Stimulated activated CD4-positive, alpha-beta T cell treated with anti-CD3 and anti-CD28 coated beads, Interleukin-2, amount 100 ng/mL, for 4 hours (primary cell): ENCODE measurements at places on chromosomes 2 and 18.

GRCh38 chr2:208358758-208359631 lies 47.6 kb upstream of the PTH2R start:
- no peak for DNase-seq

DNA sequence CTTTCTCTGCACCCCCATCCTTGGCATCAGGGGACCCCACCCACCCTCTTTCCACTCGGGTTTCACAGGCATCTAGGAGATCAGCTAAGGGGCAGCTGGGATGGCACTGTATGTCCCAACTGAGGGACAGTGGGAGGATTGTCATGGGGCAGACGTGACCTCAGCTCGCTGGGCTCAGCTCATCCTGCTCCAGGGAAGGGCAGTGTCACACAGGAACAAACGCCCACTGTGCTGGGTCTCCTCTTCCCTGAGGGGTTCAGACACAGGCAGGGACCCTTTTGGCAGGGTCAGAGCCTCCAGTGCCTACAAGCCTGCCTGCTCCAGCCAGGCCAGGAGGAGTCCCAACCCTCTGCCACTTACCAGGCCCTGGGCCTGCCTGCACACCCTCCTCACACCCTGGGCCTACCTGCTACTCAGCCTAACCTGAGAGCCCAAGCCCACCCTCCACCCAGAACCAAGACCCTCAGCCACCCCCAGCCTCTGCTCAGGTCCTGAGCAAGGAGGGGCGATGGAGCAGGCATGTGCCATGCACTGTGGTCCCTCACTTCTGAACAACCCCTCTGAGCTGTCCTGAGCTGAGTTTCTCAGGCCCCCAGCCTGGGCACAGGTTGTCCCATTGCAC lies 68.2 kb downstream of the HS1BP3 start:
- DNase-seq, result no peak

DNA sequence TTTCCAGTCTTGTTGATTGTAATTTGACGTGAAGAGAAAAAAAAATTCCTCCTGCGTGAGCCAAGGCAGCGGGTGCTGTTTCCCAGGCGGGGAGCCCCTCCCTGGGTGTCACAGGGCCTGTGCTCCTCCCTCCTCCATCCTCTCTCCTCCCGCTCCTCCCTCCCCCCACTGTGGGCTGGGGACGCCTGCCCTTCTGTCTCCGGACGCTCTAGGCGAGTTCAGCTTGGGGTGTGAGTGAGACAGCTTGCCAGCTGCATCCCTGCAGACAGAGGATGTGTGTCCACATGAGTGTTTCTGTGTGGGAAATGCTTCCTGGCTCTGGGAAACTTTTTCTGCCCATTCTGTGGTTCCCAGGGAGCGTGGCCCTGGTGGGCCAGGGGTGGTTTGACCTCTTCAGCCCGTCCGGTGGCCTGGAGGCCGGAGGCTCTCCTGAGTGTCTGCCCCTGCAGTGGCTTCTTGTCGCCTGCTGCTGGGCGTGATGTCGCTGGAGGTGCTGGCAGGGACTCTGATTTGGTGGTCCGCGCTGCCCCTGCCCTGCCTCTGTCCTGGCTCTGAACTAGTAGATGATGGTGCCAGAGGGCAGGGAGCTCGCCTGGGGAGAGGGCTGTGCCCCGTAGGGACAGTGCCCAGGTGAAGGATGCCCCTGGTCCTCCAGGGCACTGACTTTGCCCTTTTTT lies 96.4 kb downstream of the USP40 start:
- no peak for DNase-seq

GRCh38 chr18:76314015-76314414 lies 181.0 kb downstream of the ZNF516 start:
- DNase-seq, result no peak
